Left hindlimb (tissue), 1 donor: ENCODE measurements at places on chromosomes 12 and 14.

- DNase-seq: no peak
These were observed 219.9 kb downstream of the AACS start for GRCh38 chr12:125284945-125285685.

DNA sequence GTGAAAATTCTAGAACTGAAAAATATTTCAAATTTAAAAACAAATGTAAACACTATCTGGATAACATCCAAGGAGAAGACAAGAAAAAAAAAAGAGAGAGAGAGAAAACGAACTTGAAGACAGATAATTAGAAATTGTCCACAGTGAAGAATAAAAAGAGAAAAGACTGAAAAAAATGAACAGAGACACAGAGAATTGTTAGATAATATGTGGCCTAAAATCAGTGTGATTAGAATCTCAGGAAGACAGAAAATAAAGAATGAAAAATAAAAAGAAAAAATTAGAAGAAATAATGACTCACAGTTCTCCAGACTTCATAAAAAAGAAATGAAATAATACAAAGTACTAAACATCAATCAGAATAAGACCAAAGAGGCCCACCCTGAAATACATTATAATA, 1209.3 kb downstream of the FSCB start:
- DNase-seq: no peak

GRCh38 chr14:51335531-51335930, 95.5 kb downstream of the TMX1 start:
- DNase-seq: no peak

DNA sequence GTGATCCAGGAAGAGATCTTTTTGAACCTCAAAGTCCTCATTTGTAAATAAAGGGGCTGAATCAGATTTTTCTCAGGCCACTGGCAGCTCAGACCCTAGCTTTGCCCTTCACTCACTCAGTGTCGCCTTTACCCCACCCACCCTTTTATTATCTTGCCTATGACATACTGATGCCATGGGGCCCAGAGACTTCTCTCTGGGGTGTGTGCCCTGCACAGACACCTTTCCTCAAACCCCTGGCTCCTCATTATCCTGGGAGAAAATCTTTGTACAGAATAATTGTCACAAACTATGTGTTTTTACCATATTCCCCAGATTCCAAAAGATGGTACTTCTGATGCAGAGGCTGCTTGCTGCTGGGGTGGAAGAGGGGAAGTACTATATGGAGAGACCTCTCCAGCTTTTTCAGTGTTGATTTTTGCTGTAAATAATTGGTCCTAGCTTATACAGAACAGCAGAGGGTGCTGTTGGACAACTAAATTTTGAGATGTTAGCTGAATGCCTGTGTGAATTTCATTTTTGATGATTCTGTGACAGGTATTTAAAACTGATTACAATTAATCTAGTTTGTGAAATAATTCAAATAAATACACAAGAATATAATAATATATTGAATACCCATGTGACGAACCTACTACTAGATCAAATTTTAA, 53.9 kb upstream of the DCD start:
- DNase-seq: no peak
